AG20443 (cell line): ENCODE measurements at places on chromosomes 2 and 18.

- no peak for DNase-seq
These were observed 48.6 kb downstream of the DNMT3A start for GRCh38 chr2:25293145-25293544.

DNA sequence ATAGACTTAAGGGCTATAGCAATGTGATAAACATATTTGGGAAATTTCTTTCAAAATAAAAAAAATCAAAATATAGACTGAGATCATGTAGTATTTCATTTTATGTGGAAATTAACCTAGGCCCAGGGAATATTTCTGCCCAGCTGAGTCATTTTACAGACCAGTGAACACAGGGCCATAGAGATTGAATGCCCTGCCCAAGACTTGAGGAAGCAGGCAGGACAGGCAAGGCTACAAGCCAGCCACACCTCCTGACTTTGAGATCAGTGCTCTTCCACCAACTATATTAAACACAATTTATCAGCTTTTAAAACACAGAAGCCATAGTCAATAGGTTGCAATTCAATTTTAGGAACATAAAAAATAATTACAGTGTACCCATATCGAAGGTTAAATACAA lies 12.9 kb downstream of the CCDC148 start:
- DNase-seq: no peak

GRCh38 chr2:39568116-39568515 lies 97.6 kb upstream of the TMEM178A start:
- DNase-seq: no peak

GRCh38 chr2:148901142-148901541 lies 26.1 kb downstream of the KIF5C start:
- no peak for DNase-seq

- peak; percentile 86 for DNase-seq
These were observed 67.0 kb downstream of the CHRNA1 start for GRCh38 chr2:174697255-174697654.

DNA sequence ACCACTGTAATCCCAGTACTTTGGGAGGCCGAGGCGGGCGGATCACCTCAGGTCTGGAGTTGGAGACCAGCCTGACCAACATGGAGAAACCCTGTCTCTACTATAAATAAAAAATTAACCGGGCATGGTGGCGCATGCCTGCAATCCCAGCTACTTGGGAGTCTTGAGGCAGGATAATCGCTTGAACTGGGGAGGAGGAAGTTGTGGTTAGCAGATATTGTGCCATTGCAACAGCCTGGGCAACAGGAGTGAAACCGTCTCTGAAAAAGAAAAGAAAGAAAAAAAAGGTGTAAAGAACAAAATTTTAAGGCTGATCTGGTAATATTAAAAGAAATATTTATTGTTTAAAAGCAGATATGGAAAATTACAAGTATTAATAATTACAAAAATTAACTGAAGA lies 29.7 kb downstream of the ZNF804A start:
- DNase-seq: no peak

DNA sequence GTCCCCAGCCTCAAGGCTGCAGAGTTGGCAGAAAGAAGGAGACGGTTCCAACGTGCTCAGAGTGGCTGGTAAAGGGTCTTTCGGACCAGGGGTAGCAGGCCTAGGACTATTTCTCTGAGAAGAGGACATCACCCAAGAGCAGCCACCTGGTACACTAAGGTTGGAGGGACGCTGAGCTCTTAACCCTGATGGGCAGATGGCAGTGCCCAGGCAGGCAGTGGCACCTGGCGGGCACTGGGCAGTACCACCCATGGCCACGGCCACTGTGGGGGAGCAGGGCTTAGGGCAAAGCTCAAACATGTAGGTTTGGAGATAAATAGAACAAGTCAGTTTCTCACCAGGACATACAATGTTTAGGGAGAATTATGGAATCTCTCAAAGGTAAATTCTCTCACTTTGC lies 53.5 kb downstream of the MBP start:
- no peak for DNase-seq

DNA sequence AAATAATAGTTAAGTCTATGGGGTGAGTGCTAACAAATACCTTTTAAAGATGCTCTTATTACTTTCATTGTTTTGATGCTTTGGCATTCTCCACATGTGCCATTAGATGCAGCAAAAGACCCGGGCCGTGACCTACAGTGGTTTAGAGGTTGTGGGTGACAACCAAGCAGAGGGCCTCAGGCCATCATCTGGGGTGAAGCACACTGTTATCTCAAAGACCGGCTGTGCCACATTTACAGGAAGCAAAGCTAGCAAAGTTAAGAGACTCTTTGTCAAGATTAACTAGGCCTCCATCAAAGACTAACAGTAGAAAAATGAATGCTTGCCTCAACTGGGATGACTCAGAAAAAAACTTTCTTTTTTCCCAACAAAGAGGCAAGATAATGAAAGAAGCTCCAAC lies 695.3 kb downstream of the SATB2 start:
- no peak for DNase-seq

GRCh38 chr2:2801458-2801857 lies 470.4 kb upstream of the MYT1L start:
- DNase-seq: no peak

DNA sequence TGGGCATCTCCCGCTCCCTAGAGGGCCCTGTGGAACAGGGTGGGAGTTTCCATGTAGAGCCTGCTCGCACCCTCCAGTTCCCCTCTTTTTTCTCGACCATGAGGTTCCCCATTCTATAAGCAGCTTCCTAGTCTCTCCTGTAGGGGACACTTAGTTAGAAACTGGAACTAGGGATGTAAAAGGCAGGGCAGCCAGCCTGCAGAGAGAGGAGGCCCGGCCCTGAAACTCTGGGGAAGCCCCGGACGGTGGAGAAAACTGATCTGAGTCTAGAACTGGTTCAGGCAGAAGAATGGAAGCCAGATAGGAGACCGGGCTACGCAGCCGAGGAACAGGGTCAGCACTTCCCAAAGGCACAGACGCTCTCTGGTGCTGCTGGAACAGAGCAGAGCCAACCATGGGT lies 51.6 kb upstream of the ATG16L1 start:
- DNase-seq: no peak

DNA sequence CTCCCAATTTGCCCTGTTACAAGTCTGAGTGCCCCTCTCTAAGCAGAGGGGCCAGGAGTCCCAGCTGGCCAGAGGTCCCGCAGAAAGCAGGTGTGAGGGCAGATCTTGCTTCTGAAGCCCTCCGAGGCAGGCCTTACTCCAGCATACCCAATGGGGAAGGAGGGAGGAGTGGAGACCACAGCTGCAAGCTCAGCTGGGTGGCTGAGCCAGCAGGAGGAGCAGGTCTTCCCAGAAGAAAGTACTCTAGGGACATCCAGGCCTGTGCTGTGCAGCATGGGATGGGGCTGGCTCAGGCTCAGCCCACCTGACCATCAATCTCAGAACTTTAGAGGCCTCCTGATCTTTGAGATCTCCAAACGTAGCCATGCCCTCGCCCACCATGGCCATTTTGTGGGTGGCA lies 31.3 kb downstream of the PLB1 start:
- DNase-seq: no peak

DNA sequence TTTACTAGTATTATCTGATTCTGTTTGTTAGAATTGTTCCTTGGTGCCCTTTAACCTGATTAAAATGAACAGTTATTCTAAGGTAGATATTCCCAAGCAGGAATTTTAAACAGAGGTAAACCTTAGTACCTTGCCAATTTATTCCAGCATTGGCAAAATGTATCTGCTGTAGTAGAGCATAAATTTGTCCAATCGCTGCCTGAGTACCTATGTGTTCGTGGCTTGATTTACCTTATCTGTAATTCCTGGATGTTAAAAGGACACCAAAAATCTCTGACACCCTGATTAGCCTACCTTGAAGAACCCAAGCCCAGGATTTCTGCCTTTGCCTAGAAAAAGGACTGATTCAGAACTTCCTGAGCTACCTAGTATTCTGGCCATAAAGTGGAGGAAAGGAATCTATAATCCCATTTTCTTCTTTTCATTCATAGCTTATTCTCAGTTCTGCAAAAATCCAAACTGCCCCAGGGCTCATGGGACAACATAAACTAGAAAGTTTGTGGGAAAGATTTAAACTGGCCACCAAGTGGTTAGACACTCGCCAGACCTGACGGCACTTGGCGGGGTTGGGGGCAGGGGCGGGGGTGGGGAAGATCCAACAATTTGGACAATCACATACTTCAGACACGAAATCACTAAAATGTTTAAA lies 16.2 kb upstream of the ZCCHC2 start:
- no peak for DNase-seq

- no peak for DNase-seq
These were observed 469.4 kb downstream of the IRS1 start for GRCh38 chr2:226330206-226330605.

DNA sequence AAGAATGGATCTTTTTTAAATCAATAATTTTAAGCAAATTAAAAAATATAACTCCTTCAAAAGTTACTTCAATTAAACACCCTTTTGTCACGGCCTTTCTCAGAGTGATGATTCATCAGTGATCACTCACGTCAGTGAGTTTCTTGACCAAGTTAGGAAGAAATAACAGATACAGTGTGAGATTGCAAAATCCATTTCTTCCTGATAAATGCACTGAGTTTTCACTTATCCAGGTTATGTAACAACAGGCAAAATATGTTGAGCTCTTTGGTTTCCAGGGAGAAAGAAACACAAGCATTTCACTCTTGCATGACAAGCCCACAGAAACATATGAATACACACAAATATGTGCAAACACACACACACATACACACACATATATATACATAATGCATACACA lies 195.9 kb upstream of the CYRIA start:
- DNase-seq: no peak

- DNase-seq: no peak
These were observed 36.0 kb downstream of the GALNT3 start for GRCh38 chr2:165757906-165758675.

GRCh38 chr2:7835693-7836680 lies 845.9 kb upstream of the ID2 start:
- no peak for DNase-seq

DNA sequence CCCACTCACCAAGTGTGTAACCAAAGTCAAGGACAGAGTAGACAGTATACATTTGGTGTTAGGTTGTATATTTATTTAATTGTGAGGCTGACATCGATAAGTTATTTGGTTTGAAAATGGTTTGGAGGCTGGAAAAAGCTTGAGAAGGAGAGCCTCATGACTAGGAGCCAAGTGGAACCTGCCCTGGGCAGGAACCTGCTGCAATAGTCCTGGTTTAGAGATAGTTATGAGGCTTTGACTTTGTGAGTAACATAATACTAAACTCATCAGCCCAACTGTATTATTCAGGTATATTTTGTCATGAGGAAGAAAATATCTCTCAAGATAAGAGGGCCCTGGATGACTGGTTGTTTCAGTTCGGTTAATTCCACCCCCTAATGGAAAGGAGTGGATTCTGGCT lies 234.3 kb upstream of the CYRIA start:
- no peak for DNase-seq

GRCh38 chr2:216214768-216215167 lies 105.6 kb downstream of the XRCC5 start:
- no peak for DNase-seq

DNA sequence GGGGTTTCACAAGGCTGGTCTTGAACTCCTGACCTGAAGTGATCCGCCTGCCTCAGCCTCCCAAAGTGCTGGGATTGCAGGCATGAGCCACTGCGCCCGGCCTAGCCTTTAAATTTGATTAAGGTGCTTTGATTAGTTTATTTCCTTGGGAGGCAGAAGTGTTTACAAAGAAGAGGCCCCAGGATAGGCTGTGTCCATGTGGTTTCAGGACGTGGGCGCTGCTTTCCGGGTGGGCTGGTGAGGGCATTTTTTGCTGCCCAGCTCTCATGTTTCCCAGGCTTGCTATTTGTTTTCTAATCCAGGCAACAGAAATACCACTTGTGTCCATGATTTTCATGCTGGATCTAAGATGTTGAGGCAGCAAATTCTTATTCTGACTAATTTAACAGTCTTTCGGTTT lies 124.2 kb downstream of the SH3RF3 start:
- no peak for DNase-seq

- peak; percentile 4 for DNase-seq
These were observed 98.0 kb upstream of the MGAT4A start for GRCh38 chr2:98828793-98829371.

GRCh38 chr2:97701851-97702465 lies 11.4 kb upstream of the ZAP70 start:
- DNase-seq: no peak

DNA sequence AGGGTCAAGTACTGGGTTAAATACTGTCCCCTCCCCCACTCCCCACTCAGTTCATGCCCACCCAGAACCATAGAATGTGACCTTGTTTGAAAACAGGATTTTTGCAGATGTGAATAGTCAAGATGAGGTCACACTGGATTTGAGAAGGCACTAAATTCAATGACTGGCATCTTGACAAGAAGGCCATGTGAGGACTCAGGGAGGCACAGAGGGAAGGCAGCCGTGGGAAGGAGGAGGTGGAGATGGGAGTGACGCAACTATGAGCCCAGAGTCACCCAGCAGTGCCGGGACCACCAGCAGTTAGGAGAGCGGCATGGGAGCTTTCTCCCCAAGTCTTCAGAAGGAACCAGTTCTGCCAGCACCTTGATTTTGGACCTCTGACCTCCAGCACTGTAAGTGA lies 257.3 kb downstream of the BCL2 start:
- DNase-seq: peak; percentile 50

DNA sequence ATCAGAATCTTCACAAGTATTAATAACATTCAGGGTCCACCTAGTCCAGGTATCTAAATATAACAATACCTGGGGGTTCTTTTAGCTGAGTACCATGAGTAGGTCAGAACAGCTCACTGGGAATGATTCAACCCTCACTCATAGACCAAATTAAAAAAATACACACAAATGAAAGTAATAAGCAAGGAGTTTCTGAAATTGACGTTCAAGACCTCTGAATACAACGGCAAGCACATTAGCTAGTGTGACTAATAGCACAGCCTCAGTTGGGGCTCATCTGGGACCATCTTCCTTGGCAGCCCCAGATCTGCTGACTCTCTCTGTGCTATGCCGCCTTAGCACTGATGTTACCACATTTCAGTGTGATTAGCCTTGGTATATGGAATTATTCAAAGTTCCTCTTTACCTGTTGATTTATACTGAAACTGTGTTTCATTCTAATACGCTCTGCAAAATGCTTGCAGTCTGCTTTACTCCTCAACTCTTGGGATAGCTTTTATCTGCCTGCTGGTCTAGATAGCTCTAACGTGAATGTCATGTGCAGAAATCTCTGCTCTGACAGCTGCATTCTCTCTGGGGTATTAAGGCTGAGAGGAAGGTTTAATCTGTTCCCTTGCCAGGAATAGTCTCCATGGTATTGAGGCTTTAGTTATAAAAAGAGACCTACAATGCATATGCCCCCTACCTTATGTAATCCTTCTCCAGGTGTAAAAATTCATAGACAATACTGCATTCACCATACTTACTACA lies 153.3 kb downstream of the METTL4 start:
- DNase-seq: peak; percentile 26

DNA sequence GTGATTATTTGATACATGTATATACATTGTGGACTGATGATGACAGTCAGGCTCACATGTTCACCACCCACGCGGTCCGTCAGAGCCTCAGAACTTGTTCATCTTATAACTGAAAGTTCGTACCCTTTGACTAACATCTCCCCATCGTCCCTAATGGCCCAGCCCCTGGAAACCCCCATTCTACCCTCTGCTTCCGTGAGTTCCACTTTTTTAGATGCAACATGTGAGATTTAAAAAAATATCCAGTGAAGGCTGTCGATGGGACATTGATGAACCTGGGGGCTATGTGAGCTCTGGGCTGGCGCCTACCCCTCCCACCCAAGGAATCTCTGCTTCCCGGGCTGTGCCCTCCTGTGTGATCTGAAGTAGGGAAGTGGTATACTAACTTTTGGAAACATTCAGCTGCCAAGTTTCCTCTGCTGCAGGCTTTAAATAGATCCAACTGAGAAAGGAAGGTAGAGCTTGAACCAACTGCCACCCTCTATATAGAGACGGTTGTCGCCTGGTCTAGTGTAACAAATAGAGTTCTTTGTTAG lies 163.8 kb downstream of the FAM210A start:
- no peak for DNase-seq
